ENCODE measurements at places on chromosomes 3 and 15.
A peak's percentile ranks its signal among the peaks of the same experiment; 100 is the strongest.

DNA sequence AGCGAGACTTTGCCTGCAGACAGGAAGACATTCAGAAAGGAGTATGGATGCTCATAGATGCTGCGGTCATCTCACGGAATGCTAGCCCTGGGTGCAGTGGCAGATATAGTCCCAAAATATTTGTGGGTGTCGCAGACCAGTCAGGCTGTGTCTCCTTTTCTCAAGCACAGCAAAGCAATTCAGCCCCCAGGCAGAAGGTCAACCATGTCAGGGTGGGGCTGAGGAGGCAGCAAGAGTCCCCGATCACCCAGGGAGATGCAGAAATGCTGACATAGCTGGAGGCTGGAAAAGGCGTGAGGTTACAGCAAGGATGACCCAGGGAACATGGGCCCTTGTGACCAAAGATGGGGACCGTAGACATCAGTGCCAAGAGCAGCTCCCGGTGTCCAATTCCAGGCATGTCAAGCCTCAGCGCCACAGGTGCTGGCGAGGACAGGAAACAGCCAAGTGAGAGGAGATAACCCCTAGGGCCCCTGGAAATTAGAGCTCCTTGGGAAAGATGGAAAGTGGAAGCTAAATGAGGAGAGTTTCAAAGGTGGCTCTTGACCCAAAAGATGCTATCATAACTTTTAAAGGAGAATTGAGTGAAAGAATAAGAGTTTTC is 81.2 kb upstream of the ABHD17C start:
- no peak for DNase-seq

DNA sequence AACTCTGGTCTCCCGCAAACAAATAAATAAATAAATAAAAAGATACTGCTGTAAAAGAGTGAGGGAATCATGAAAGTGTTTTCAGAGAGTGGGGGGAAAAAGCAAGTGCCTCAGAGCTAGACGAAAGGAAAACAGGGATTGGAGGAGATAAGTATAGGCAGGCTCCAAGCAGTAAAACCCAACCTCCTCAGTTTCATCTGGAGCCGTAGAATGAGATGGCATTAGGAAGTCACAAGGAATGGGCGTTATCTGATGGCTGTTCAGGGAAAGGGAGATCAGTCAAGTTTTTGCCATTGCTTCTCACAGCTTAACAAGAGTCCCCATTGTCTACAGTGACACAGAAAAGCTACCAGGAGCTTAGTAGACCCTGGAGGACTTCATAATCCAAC is 451.5 kb upstream of the PPP2R3A start:
- no peak for DNase-seq

DNA sequence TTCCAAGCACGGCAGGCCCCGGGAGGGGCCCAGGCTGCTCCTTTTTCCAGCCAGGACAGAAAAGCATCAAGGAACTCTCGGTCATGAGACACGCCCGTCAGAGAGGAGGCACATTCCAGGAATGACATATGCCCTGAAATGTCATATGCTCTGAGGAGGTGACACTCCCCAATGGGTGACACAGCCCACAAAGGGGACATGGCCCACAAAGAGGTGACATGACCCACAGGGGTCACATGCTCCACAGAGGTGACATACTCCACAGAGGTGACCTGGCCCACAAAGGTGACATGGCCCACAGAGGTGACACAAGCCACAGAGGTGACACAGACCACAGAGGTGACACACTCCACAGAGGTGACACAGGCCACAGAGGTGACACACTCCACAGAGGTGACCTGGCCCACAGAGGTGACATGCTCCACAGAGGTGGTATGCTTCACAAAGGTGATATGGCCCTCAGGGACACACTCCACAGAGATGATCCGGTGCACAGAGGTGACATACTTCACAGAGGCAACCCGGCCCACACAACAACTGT is 79.2 kb downstream of the ABHD5 start:
- no peak for DNase-seq

DNA sequence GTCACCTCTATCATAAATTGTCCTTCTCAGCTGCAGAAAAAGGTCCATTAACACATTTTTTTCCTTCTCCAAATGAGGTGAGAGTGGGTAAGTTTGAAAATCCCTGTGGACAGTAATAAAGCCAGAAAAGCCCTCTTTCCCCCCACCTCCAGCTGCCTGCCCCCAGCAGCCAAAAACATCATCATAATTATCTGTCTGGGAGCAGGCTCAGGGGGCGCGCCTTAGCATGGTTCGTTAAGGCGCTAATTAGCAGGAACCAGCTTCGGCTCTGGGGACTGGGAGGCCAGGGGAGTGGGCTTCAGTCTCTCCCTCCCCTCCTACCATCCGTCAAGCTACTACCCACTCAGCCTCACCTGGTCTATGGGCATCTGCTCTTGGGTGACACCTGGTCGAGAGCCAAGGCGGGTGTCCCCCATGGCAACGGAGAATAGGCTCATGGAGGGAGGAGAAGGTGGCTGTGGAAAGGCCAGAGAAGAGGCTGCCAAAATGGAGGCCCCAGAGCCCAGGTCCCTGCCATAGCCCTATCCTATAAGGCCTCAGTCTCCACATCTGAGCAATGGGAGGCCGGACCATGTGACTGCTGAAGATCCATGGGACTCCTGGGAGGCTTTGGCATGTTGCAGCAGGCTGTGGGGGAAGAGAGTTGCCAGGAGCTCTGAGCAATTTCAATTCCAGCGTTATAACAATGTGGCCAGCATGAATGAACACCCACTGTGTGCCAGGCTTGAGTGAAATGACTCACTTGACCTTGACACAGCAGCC is 140.1 kb upstream of the LINGO1 start:
- no peak for DNase-seq

DNA sequence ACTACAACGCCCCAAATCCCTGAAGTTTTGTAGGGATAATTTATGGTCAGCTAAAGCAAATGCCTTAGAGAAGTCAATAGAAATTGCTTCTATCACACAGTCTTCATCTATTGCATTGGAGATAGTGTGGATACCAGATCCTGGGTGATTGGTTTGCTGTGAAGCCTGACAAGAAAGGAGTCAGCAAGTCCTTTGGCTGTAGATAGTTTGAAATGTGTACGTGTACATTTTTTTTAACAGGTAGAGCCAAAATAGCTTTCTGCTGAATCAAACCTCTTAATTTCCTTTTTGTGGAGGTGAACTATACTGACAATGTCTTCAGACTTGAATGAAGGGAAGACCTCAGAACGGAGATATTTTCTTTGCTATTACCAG is 312.3 kb downstream of the ZBBX start:
- no peak for DNase-seq

GRCh38 chr3:56764904-56765547 is 36.7 kb downstream of the ARHGEF3 start:
- no peak for DNase-seq

DNA sequence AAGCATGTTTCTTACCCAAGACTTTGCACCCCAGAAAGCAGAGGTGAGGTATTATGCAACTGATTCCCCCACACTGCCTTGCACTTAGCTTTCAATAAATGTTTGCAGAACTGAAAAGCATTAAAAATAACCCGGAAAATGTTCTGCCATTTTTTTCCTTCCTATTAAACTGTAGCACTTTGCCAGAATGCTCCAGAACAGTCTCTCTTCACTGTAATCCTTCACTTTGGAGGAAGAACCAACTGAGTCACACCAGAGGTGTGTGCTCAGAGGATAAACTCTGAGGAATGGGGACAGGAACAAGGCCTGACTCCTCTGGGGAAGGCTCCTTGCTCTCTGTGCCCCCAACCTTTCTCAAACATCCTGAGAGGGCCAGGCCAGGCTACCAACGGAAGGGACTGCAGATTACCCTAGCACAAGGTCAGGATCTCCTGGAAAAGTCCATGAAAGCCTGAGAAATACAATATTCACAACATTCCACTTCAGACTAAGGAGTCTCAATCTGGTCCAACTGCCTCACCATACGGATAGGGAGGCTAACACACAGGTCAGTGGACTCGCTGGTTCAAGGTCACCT is 19.0 kb downstream of the ANP32A start:
- no peak for DNase-seq

GRCh38 chr3:196792771-196793170 is 53.1 kb downstream of the PAK2 start:
- DNase-seq: no peak

GRCh38 chr3:56849698-56850097 is 47.9 kb upstream of the ARHGEF3 start:
- no peak for DNase-seq

GRCh38 chr3:119664370-119664769 is 4.0 kb upstream of the POPDC2 start:
- no peak for DNase-seq

DNA sequence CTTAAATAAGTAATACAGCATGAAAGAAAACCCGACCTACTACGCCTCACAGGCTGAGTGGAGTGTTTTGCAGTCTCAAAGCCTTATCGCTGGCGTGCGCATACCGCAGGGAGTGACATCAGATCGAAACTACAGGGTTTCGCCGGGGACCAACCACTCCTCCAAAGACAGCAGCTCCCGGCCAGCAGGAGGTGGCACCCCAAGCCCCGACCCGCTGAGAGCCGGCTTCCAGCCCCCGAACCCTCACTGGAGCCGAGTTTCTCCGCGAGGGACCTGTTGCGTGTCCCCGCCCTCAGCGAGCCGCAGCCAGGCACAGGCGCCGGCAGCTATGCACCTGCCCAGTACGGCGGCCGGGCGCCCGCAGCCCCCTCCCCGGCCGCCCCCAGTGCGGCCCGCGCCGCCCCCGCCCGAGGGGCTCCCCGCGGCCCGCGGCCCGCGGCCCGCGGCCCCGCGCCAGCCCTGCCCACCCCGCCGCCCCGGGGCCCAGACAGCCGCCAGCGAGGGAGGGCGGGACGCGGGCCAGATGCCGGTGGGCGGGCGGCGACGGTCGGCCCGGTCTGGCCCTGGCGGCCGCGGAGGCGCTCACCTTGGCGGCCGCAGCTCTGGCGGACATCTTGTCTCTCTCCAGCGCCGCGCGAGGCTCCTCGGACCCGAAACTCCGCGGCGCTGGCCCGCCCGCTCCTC is 710 bp downstream of the TJP1 start:
- peak; percentile 68 for DNase-seq

DNA sequence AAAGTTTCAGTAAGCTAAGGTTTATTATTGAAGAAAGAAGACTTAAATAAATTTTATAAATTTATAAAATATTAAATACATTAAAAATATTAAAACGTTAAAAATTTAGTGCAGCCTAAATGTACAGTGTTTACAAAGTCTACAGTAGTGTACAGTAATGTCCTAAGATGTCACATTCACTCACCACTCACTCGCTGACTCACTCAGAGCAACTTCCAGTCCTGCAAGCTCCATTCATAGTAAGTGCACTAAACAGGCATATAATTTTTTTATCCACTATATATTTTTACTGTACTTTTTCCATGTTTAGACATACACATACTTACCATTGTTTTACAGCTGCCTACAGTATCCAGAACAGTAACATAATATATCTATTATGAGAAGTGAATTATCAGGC is 51.5 kb downstream of the TJP1 start:
- DNase-seq: no peak

- DNase-seq: no peak
These were observed 19.1 kb upstream of the LIMD1 start for GRCh38 chr3:45575386-45575923.

All from A673 (cell line).